Hypothalamus (tissue), 51 donors: ENCODE measurements at places on chromosomes 16 and 17.
A peak's percentile ranks its signal among the peaks of the same experiment; 100 is the strongest.

- DNase-seq = no peak
Measured at GRCh38 chr16:10961231-10961630, 16.9 kb downstream of the CLEC16A start.

- DNase-seq = no peak
Measured at GRCh38 chr16:55773859-55774549, 58.9 kb downstream of the CES1 start.

DNA sequence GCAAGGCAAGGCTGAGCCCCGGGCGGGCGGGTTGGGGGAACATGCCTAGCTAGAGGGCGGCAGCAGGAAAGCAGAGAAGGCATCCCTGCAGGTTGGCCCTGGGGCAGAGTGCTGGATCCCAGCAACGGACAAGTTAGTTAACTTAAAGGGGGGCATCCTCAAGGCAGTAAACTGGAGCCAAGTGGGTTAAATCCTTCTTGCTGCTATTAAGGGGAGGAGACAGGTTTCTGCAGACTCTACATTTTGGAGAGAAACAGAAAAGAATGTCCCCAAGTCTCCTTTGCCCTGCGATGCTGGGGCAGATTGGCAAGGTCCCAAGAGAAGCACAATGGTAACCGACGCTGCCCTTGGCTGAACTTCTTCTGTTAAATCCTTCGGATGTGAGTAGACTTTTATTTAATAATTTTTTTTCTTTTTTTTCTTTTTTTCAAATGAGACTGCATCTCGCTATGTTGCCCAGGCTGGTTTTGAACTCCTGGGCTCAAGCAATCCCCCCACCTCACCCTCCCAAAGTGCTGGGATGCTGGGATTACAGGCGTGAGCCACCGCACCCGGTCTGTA lies 14.0 kb downstream of the ATP5PD start:
- no peak for DNase-seq

DNA sequence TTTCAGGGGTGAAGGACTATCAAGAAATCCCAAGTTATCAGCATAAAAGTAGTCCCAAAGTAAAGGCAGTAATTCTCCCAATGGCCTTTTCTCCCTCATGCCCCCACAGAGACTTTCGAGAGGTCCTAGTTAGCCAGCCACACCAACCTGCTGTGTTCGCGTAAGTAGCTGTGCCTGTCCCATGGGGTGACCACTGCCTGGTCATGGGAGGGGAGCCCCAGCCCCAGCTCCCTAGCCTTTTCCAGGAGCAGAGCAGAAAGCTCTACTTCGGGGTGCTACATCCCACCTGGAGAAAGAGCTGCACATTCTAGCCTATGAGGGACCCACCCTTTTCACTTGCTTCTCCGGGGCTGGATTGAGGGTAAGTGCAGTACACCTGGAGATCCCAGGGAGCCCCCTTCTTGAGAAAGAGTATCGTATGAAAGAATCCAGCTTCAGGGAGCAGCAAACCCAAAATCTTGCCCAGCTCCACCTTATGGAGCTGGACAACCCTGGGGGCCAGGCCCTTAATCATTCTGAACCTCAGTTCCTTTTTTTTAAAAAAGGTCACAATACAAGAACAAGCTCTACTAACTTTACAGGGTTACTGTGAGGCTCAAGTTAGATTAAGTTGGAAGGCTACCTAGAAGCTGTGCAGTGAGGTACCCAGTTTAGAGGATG lies 8.6 kb upstream of the SOST start:
- DNase-seq = no peak

- no peak for DNase-seq
Measured at GRCh38 chr17:6350806-6351205, 84.1 kb downstream of the AIPL1 start.

DNA sequence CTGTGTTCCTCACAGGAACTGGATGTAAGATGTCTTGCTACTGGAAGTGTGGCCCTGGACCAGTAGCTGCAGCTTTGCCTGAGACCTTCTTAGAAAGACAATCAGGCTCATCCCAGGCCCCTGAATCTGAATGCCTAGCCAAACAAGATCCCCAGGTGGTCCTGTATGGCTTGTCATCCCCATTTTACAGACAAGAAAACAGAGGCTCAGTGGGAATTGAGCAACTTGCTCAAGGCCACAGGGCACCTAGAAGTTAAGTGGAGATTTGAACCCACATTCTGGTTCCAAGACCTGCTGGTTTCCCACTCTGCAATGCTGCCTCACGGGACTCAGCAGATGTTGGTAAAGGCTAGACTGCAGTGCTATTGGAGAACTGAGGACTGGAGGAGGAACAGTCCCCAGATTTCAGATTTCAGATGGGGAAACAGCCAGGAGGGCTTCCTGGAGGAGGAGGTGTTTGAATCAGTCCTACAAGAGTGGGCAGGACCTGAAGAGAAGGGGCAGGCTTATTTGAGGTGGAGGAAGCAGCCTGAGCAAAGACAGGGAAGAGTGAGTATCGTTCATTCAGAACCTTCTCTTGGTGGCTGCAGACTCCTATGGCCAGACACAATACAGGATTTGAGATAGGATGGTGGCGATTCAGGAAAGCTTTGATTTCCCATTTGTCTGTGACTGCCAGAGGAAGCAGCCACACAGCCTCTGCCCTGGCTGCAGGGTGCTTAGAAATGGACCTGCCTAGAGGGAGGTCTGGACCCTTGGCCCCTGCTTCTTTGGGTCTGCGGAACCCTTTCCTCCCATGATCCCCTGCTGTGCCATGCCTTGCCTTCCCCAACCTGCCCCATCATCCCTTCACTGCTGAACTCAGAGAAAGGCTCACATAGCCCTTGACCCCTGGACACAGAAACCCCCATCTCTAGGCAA lies 233.4 kb upstream of the NLRP1 start:
- DNase-seq = no peak

DNA sequence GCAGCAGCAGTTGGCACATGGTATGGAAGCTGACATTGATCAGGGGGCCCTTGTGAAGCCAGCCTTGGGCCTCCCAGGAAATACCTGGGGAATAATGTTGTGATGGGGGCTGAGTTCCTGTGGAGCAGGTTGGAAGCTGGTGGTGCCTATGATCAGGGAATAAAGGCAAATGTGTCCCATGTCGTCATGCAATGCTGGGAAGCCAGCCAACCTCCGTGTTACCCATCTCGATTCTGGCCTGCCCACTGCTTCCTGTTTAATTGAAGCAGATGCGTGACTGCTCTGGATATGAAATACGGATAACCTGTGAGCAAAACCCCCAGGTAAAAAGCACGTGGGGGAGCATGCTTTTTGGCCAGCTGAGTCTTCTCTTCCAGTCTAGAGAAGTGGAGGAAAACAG lies 580.4 kb upstream of the HSBP1 start:
- DNase-seq = no peak

DNA sequence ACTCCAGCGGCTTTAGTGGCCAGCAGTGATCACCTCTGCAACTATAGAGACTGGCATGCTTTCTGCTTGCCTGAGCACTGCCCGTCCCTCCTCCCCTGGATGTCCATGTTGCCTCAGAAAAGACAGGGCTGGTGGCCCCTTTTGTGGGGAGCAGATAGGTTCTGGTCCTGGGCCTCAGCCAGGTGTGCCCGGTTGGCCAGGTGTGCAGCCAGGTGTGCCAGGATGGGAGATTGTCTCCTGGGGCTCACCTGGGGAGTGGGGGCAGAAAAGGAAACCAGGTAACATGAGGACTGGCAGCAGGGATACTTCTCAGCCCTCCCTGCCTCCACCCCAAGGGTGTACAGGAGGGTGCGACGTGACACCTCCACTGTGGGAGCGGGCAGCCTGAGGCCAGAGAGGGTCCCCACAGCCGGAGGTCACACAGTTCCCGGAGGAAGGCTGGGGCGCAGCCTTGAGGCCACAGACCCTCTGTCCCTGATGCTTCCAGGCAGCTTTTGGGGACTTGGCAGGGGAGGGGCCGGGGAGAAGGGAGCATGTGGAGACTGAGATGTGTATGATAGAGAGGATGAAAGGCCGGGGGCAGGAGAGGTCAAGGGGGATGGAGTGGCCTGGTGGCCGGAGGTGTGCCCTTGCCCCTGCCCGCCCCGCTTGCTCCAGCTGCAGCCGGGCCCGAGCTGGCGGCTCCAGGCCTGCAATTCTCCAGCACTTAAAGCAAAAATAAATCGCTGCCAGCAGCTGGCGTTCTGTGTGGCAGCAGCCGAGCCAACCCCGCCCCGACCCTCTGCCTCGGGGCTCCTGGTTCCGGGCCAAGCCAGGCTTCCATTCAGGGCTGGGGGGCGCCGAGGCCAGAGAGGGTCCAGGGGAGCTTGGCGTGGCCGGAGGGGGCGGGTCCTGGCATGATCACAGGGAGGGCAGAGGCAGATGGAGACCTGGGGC lies 6.7 kb downstream of the KCNJ12 start:
- no peak for DNase-seq

DNA sequence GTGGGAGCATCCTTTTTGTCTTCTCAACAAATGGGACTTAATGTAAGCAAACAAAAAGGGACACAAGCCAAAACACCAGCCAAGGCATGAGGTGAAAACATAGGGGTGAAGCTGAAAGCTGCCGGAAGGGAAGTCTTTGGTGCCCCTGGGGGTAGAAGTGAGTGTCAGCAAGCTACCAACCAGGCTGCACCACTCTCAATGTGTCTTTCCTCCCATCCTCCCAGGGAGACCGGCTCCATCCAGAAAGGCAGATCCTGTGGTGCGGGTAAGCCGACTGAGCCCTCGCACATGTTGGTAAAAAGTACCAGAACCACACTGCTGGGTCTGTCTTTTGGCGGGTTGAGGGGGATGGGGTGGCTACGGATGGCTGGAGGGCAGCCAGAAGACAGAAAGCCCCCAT lies 52.0 kb upstream of the SREBF1 start:
- no peak for DNase-seq

DNA sequence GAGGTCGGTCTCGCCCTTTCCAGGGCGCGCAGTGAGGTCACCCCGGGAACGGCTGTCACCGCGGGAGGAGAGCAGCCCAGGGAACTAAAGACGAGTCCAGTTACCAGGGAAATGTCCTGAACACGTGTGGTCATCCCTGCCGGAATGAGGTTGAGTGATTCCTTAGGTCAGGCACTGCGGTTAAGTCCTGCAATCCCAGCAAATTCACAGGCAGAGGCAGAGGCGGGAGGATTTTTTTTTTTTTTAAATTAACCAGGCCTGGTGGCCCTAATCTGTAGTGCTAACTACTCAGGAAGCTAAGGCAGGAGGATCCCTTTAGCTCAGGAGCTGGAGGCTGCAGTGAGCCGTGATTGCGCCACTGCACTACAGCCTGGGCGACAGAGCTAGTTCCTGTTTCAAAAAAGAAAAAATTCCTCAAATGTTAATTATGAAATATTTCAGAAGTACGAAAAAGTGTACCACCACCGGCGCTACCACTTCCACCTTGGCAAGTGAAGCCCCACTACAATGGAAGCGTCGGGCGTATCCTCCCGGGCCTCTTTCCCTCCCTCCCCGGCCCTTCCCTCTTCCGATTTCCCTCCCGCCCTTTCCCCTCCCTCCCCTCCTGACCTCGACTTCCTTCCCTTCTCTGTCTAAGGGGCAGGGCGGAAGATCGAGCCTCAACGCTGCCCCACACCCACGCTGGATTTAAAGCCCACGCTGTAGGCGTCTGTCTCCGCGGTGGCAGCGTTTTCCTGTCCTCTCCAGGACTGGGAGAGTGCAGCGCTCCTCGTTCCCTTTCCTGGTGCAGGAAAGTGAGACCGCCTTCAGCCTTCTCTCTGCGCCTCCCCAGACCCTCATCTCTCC lies 27.3 kb downstream of the SLFN11 start:
- DNase-seq = no peak

DNA sequence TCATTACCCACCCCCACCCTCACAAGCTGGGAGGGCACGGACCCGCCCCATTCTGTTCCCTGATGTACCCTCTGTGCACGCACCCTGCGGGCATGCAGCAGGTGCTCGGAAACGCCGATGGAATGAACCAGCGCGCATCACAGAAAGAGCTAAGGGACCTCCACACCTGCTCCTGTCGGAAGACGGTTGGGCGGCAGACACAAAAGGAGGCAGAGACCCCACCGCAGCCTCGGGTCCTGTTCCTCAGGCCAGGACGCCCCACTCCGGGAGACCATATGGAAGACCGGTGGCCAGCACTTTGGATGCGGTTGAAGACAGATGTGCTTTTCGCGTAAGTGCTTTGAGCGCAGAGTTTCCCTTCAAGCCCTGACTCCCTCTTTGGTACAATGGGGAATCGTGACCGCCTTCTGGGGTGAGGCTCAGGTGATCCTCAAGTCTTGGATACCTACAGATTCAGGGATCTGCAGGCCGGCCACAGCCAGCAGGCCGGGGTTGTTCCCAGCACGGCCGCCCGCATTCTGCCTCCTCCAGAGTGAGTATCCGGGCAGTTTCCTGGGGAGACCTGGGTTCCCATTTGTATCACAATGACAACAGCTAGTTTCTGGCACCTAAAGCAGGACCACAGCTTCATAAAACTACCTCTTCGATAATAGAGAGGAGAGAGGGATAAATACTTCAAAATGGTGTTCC lies 123.1 kb downstream of the FOXL1 start:
- no peak for DNase-seq

GRCh38 chr17:63587770-63588169 lies 12.9 kb upstream of the TACO1 start:
- no peak for DNase-seq

GRCh38 chr17:72187556-72187955 lies 66.7 kb downstream of the SOX9 start:
- DNase-seq = no peak

GRCh38 chr17:77528516-77529327 lies 388.0 kb downstream of the SEC14L1 start:
- peak; percentile 29 for DNase-seq

- no peak for DNase-seq
Measured at GRCh38 chr16:71501547-71501946, 12.4 kb upstream of the ZNF19 start.

- DNase-seq = no peak
Measured at GRCh38 chr17:62791235-62791734, 16.8 kb downstream of the MARCHF10 start.

GRCh38 chr17:21283482-21284318 lies 811 bp upstream of the MAP2K3 start:
- no peak for DNase-seq

GRCh38 chr17:67289181-67289876 lies 44.3 kb upstream of the HELZ start:
- peak; percentile 28 for DNase-seq
